ENCODE measurements at places on chromosomes 12 and 14.

DNA sequence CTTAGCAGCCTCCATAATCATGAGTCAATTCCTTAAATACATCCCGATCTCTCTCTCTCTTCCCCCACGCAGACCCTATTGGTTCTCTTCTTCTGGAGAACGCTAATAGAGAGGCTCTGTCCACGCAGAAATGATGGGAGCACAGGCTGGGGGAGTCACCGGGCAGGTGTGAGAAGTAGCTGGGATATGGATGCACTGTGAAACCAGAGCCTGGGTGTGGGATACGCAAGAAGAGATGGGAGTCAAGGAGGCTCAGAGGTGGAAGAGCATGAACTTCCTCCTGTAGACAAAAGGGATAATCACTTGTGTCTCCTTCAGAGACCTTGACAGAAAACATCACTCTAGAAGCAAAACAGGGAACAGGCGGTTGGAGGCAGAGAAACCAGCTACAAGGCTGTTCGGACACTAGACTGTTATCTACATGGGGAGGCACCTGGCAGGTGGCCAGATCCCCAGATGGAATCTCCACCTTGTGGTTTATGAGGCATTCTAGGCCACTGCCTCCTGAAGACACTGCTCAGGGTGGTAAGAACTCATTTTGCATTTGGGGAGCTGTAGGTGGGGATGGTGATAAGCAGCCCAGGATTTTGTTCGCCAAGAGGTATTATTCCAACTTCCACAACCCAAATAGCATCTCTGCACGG, 7.2 kb upstream of the SELPLG start:
- no peak for DNase-seq

DNA sequence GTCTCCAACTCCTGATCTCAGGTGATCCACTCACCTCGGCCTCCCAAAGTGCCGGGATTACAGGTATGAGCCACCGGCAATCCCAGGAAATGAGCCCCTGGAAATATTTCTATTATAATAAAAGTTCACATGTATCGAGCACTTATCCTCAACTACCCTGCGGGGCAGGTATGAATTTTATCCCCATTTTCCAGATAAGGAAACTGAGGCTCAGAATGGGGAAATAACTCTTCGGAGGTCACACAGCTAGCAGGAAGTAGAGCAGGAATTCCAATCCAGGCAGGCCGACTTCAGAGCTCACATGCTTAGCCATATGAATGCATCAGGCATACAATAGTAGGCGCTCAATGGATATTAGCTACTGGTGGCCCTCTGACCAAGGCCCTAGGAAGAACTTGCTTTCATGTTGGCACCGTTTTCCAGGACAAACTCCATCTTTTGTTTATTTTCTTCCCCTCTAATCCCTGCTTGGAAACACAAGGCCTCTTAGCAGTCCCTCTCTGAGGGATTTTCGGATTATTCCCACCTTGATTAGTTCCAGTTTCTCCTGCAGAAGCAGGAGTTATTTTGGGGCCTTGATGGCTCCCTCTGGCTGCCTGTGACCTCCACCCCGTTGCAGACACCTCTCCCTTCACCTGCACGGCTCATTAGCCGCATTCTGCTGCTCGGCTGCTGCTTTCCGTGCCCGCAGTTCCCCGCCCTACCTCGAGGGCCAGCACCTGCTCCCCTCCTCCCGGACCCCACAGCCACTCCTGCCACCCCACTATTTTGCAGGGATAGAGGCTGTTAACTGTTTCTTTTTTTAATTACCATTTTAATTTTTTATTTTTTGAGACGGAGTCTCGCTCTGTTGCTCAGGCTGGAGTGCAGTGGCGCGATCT, 18.7 kb upstream of the POP5 start:
- DNase-seq = no peak

- no peak for DNase-seq
These were observed 39.3 kb downstream of the ANO2 start for GRCh38 chr12:5905757-5906156.

DNA sequence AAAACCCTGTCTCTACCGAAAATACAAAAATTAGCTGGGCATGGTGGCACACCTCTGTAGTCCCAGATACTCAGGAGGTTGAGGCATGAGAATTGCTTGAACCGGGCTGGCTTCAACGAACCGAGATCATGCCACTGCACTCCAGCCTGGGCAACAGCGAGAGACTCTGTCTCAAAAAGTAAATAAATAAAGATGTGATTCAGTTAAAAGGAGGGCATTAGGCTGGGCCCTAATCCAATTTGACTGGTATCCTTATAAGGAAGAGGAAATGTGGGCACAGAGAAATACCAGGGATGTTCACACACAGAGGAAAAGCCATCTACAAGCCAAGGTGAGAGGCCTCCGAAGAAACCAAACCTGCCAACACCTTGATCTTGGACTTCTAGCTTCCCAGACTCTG, 10.1 kb upstream of the DCAF4 start:
- no peak for DNase-seq

GRCh38 chr12:54598970-54599369, 10.5 kb upstream of the PPP1R1A start:
- no peak for DNase-seq

GRCh38 chr12:14605401-14605989, 37.8 kb upstream of the PLBD1 start:
- DNase-seq = no peak

DNA sequence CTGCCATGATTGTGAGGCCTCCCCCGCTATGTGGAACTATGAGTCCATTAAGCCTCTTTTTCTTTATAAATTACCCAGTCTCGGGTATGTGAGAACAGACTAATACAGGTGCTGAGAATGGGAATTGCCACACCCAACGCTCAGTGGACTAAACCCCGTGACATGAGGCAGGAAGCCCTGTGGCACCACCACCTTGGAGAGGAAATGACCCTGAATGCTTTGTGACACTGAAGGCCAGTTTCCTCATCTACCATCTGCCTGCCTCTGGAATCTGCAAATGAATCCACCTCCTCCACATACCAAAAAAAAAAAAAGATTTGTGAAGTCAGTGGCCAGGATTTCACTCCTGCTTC, 41.6 kb downstream of the NT5DC3 start:
- no peak for DNase-seq

DNA sequence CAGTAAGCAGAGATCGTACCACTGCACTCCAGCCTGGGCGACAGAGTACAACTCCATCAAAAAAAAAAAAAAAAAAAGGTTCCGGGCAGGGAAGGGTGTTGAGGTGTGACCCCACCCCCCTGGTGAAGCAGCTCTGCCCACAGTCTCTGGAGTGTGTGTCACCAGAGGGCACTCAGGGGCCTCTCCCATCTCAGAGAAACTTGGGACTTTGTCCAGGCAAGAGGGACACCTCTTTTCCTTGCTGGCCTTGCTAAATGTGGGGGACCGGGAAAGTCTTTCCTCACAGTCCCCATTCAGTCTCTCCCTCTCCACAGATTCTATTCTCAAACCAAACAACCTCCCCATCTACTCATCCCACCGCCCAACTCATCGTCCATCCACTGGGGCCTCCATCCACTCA, 43.6 kb downstream of the RFLNA start:
- DNase-seq = no peak

DNA sequence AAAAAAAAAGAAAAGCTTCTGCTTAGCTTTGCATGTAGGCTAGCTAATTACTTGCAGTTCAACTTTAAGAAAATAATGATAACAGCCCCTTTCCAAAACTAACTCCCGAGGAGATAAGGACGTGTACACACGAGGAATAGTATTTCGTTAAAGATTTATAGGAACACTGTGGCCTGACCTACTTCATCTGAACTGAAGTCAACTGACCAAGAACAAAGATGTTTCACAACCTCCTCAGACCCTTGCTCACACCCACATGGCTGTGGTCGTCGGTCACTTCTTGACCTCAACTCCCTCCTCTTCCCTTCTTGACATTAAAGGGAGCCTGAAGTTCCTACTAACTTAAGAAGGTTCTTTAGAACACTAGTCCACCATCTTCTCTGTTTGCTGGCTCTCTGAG, 25.3 kb upstream of the FAM181A start:
- DNase-seq = no peak

DNA sequence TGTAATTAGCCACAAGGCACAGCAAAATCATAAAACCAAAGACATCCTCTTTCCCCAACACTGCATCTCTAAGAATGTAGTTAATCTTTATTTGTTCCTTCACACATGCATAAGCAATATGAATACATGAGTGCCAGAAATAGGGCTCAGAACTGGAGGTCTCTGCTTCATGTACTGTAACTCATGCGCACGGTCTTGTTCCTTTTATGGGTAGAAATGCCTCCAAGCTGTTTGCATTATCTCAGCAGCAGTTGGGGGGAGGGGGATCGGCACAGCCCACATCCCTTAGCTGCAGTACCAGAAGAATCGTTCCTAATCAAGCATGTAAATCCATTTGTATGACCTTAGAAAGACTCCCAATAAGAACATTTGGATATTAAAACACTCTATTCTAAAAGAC, 20.0 kb downstream of the RHOJ start:
- no peak for DNase-seq

DNA sequence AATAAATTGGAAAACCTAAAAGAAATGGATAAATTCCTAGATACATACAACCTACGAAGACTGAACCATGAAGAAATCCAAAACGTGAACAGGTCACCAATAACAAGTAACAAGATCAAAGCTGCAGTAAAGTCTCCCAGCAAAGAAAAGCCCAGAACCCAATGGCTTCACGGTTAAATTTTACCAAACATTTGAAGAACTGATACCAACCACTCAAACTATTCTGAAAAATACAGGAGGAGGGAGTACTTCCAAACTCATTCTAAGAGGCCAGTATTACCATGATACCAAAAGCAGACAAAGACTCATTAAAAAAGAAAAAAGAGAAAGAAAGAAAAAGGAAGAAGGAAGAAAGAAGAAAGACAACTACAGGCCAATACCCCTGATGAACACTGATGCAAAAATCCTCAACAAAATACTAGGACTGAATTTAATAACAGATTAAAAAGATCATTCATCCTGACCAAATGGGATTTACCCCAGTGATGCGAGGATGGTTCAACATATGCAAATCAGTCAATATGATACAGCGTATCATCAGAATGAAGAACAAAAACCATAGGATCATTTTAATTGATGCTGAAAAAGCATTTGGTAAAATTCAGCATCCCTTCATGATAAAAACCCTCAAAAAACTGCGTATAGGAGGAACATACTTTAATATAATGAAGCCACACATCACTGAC, 26.9 kb upstream of the CCDC88C start:
- no peak for DNase-seq

DNA sequence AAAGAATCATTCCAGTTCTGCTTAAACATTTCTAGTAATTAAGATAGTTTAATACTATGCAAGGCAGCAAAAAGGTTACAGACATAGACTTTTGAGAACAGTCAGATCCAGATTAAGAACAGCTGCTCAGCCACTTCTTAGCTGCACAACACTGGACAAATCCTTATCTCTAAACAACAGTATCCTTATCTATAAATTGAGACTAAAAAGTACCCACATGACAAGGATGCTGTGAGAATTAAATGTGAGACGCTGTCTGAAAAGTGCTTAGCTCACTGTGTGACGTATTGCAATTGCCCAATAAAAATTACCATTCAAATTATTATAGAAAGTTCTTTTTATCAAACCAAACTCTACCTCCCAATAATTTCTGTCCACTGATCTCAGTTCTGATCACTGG, 35.5 kb downstream of the BORCS5 start:
- no peak for DNase-seq

- DNase-seq = no peak
These were observed 500.4 kb downstream of the GALC start for GRCh38 chr14:87492561-87492960.

- DNase-seq = no peak
These were observed 1494.0 kb upstream of the TMEM132C start for GRCh38 chr12:126773012-126773411.

GRCh38 chr14:38145142-38145541, 62.6 kb upstream of the SSTR1 start:
- DNase-seq = no peak

- no peak for DNase-seq
These were observed 54.3 kb downstream of the SLC41A2 start for GRCh38 chr12:104903648-104904423.

DNA sequence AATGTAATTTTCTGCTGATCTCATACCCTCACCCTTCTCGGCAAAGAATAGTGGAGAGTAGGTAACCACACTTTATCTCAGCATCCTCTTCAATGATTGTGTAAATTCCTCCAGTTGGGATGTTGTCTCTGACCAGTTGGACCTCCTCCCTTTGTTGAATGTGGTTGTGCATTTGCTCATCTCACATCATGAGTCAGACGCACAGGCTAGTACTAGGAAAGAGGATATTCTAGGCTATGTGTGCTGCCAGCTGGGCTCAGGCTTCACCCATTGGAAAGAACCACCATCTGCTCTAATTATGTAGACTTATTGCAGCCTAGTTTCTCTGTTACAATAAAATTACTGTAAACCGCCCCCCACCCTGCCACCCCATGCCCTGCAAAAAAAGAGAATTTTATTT, 90.3 kb downstream of the LMO3 start:
- DNase-seq = no peak

DNA sequence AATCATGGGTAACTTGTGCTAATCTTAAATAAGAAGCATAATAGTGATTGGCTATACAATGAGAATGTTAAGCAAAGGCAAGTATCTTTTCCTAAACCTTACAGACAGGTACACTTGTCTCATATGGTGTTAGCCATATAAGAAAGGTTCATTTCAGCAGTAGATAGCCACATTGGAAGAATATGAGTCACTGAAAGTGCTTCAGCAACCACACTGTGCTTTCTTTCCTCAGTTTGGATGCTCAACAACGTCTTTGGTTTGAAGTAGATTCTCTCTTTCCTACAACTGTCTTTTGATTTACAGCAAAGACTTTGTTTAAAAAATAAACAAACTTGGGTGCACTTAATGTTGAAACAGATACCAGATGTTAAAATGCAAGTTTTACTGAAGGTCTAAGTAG, 8.9 kb downstream of the DDHD1 start:
- no peak for DNase-seq

DNA sequence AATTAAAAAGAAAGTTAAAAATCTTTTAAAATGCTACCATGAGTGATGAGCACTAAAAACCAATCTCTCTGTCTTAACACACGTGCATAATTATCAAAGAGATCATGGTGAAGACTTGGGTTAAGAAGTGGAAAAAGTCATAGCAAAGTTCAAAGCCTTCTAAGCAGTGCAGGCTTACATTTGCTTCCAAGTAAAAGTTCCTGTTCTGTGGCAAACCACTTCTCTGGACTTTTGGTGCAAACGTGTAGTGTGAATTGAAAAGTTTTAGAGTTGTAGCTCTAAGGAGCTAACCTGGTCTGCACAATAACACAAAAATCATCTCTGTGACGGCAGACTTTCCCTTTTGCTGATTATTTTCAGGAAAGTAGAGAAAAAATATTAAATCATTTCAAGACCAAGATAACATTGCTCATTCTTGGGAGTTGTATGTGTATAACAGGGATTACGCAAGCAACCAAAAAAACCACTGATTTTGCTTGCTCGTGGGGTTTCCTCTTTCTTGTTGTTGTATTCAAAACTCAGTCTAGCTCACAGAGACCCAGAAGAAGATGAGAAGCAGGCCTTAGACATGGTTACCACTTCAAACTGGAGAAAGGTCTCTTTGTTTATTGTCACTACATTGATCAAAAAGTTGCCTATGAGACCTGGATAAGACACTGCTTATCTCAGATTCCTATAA, 2.3 kb upstream of the GLIPR1 start:
- DNase-seq = no peak

Data from stimulated activated CD4-positive, alpha-beta T cell treated with anti-CD3 and anti-CD28 coated beads, Interleukin-15, amount 100 ng/mL, for 48 hours (primary cell).